ENCODE measurements at places on chromosomes 3 and 15. TPM values are rescaled to one million over a fixed set of nuclear protein-coding genes. Genes with fewer than 3 reads are reported as not detected.

UPK1B gene
- total RNA-seq = not detected

ADIPOQ gene
- total RNA-seq = not detected

AMIGO3 gene
- total RNA-seq = 0.98 TPM

LRRC31 gene
- not detected for total RNA-seq

PIK3R4 gene
- total RNA-seq = 32.0 TPM

LCMT2 gene
- 7.3 TPM for total RNA-seq

ACKR4 gene
- total RNA-seq = 2.9 TPM

PLSCR5 gene
- not detected for total RNA-seq

CCDC54 gene
- not detected for total RNA-seq

SORD gene
- 21.2 TPM for total RNA-seq
